ENCODE measurements at places on chromosomes 2 and 18.

DNA sequence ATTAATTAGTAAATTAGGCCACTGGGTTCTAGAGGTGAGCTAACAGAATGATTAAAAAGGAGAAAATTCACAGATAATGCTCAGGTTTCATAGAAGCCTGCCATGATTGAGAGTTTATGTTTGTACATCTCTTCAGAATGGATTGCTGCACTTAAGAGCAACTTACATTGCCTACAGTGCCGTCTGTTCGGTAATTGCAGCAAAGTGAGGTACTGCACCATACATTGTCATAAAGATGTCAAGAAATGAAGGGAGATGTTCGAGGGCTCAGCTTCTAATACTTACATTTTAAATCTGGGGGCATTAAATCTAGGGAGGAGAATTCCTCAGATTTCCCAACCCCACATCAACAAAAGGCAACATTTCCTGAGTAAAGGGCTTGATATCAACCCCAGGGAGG lies 976.2 kb upstream of the FANCL start:
- no peak for DNase-seq

GRCh38 chr2:201353116-201353515 lies 4.0 kb downstream of the FLACC1 start:
- no peak for DNase-seq

DNA sequence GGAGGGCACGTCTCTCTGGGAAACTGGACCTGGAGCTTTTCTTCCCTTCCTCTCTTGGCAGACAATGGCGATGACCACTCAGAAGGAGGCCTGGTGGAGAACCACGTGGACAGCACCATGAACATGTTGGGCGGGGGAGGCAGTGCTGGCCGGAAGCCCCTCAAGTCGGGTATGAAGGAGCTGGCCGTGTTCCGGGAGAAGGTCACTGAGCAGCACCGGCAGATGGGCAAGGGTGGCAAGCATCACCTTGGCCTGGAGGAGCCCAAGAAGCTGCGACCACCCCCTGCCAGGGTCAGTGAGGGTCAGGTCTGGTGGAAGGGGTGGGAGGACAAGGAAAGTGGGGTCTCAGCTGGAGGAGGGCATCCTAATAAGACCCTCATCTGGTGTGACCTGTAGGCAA lies 27.3 kb downstream of the IGFBP2 start:
- DNase-seq = no peak

DNA sequence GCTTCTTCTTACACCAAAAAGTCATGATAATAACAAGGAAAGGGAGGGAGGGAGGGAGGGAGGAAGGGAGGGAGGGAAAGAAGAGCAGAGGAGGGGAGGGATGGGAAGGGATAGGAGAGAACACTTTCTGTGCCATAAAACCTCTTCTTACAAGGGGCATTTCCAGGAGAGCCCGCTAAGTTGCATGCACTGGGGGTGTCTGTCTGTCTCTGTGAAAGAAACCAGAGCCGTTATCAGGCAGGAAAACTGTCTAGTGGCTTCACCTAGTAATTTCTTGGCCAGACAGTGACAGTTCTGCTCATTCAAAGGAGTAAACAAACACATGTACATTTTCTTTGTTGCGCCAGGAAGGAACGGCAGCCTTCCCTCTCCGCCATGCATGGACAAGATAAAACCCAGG lies 45.8 kb downstream of the AQP12A start:
- no peak for DNase-seq

DNA sequence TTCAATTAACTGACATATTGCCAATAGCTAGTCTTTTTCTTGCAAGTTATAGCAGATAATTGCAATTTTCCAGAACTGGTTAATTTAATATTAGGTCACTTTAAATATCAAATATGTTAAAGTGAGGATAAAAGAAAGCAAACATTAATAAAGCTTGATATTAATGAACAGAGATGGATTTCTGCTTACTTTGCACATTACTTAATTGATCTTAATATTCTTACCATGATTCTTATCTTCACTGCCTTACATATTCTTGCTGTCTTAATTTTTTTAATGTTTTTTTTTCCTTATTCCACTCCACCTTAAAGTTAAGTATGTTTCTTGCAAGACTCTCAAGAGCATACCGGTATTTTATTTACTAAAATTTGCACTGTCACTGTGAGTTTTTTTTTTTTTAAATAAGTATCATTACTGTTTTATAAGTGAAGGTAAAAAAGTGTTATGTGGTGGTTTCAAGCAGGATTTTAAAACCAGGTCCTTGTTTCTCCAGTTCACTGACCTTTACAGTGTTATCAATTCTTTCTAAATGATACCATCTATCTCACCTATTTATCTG lies 33.9 kb downstream of the PPP3R1 start:
- DNase-seq = no peak

DNA sequence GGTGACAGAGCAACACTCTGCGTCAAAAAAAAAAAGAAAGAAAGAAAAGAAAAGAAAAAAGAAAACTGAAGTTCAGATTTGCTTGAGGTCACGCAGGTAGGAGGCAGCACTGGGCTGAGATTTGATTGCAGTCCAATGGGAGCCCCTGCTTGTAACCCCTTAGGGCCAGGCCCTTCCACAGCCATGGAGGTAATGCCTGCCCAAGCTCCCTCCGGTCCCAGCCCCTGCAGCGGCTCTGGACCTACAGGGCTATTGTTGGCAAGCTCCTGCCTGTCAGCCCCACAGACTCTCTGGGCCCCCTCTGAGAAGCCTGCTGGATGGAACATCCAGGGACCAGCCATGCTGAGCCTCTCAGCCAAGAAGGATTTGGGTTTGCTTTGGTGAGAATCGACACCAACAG lies 12.2 kb downstream of the ZFP36L2 start:
- no peak for DNase-seq

DNA sequence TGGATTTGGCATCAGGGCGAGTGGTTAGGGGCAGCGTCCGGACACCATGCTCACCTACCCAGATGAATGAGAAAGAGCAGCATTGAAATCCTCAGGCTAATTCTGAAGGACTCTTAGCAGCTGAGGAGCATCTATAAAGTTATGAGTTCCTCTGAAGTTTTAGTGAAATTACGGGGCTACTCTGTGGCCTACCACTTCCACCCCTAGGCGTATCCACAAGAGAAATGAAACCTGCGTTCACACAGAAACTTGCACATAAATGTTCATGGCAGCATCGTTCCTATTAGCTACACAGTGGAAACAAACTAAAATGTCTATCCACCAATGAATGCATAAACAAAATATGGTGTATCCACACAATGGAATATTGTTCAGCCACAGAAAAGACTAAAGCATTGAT lies 98.0 kb downstream of the GBX2 start:
- DNase-seq = no peak

DNA sequence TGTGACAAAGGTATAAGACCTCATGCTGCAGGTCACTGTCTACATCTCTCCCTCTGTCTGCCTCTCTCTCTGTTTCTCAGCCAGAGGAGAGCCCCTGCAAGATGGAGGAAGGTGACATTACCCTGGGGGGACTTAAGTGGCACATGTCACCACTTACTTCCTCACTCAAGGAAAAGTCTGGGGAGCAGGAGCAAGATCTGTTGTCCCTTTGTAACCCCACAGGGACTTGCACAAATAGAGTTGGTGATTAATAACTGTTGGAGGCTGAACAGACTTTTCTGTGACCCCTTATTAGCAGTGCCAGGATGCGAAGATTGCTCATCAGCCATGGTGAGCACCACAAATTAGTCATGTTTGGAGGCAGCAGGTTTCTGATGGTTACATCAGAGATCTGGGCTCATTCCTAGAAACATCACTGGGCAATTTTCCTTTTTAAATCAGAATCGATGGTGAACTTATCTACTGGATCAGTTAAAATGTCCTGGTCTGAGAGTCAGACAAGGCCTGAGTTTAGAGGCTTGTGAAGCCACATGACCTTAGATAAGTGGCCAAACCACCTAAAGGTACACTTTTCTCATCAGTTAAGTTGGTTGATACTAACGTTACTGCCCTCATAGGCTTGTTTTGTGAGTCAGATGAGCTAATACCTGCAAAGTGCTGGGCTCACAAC lies 81.2 kb upstream of the LTBP1 start:
- DNase-seq = peak; percentile 64

DNA sequence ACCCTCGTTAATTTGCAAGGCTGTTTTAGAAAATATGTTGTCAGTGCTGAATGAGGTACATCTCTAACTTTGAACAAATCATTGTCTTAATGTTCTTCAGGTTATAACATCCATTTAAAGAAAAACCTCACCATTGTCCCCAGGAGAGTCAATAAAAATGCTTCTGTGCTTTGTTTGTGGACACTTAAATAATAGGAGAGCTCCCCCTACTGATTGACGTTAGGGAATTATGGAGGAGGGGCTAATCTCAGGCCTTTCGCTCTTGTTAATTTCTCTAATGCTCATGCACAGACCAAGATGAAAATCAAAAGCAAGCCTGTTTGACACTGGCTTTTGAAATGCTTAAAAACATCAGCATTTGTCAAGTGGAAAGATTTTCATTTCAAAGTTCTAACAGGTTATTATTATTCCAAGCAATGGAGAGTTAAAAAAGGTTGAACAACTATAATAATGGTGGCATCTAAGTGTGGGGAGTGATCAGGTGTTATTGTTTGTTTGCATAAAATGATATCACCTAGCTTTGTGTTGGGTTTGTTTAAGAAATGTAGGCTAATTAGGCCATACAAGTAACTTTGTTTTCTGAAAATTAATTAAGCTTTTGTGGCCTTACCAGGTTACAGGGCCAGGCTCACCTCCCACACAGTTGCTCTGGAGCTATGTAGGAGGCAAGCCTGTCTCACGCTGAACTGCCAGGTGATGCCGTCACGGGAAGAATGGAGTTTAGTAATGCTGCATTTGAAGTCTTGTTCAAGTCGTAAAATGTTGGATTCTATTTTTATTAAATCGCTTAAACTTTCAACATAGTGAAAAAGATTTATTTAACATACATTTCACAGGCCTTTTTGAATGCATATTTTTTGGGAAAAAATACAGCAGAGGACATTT lies 51.7 kb upstream of the SMIM21 start:
- DNase-seq = no peak

GRCh38 chr2:85953476-85953875 lies 64.7 kb upstream of the ST3GAL5 start:
- DNase-seq = no peak

Measured in H54 (cell line).